ENCODE measurements at places on chromosomes 11 and 22. TPM values are rescaled to one million over a fixed set of nuclear protein-coding genes. Genes with fewer than 3 reads are reported as not detected.

IL17REL gene
- total RNA-seq: not detected

SCT gene
- total RNA-seq: not detected

NADSYN1 gene
- 36.9 TPM for total RNA-seq

GRAP2 gene
- total RNA-seq: 0.78 TPM

MMP13 gene
- total RNA-seq: 0.12 TPM

SAA2 gene
- 0.20 TPM for total RNA-seq

CNGA4 gene
- not detected for total RNA-seq

TBX1 gene
- total RNA-seq: not detected

NXPE2 gene
- total RNA-seq: 0.39 TPM

TSPAN18 gene
- 0.96 TPM for total RNA-seq

SCGB1D2 gene
- total RNA-seq: not detected

FAM83F gene
- total RNA-seq: not detected

DNA sequence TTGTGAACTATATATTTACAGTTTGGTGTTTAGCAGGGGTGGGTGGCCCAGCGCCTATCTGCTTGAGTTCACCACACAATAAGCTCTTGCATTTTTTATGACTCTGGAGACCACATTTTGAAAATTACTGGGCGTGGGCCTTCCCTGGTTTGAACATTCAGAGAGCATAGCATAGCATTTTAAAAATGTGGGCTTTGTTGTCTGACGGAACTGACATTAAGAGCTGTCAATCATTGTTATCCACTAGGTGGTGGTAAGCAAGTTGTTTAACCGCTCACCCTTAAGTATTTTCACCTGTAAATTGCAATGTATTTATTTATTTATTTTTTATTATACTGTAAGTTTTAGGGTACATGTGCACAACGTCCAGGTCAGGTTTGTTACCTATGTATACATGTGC, 1.0 kb downstream of the NLRP14 start:
- DNase-seq: no peak

GRCh38 chr11:73139476-73140198, 2.5 kb downstream of the FCHSD2 start:
- peak; percentile 31 for DNase-seq

DNA sequence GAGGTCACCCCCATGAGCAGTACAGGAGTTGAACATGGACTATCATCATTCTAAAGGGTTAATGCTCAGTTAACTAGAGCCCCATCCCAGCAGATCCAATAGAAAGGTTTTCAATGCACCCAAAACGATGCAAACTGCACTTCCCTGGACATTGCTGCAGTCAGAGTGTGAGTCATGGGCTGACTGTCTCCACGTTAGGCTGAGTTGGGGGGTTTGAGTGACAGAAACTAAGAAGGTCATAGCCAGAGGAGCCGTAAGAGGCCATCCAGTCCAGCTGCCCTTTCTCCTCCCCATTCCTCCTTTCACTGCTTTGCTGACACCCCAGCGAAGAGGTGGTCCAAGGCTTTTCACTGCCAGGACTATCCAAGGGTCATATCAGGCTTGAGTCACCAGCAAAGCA, 10.5 kb upstream of the OR2AT4 start:
- DNase-seq: peak; percentile 38

DNA sequence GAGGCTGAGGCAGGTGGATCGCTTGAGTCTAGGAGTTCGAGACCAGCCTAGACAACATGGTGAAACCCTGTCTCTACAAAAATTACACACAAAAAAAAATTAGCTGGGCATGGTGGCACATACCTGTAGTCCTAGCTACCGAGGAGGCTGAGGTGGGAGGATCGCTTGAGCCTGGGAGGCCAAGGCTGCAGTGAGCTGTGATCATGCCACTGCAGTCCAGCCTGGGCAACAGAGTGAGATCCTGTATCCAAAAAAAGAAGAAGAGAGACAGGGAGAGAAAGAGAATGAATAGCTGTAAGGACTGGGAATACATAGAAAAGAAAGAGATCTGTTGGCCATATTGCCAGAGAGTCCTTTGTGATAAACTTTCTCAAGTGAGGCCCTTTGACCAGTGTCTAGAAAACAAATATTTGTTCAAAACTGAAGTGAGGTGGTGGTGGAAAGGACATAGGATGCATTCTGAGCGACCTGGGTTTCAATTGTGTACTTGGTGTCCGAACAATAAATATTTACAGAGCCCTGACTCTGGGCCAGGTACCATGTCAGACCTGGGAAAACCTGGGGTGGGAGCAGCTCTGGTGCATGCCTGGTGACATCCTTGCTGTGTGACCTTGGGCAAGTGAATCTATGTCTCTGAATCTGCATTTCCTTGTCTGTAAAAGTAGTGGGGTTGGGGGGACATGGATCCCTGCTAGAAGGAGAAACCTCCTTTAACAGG, 89.6 kb upstream of the CRYBB3 start:
- DNase-seq: no peak

- DNase-seq: peak; percentile 24
These were observed 26.2 kb downstream of the TMEM135 start for GRCh38 chr11:87063982-87064381.

DNA sequence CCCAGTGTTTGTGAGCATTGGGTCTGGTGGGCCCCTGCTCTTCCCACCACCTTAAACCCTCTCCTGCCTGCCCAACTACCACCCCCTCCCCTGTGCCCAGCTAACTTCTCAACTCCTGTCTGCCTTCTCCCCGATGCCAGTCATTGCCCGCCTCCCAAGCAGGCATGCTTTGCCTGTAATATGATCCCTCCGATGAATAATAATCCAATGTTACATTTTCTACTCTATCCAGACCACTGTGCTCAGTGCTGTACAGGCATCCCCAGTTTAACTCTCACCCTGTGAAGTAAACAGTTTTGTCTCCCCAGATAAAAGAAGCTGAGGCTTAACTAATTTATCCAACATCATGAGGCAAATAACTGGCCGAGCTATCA, 35.5 kb upstream of the OLFML1 start:
- no peak for DNase-seq

GRCh38 chr11:130416530-130416882, 11.9 kb downstream of the ADAMTS8 start:
- no peak for DNase-seq

GRCh38 chr22:22703715-22704114, 59.3 kb downstream of the GGTLC2 start:
- peak; percentile 58 for DNase-seq

DNA sequence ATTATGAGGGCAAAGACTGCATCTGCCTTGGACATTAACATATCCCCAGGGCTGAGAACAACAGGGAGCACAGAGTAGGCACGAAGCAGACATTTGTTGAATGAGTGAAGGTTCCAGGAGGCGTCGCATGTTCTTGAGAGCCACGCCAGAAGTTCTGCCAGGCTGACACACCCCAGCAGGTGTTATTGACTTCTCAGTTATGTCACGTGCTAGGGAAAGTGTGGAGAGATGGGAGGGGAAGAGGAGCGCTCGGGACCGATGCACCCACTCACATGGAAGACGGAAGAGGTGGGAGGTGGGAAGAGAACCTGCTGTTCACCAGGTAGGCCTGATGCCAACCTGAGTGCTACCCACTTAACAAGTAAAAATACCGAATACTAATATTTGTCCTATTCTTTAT, 232.8 kb downstream of the LARGE1 start:
- no peak for DNase-seq

DNA sequence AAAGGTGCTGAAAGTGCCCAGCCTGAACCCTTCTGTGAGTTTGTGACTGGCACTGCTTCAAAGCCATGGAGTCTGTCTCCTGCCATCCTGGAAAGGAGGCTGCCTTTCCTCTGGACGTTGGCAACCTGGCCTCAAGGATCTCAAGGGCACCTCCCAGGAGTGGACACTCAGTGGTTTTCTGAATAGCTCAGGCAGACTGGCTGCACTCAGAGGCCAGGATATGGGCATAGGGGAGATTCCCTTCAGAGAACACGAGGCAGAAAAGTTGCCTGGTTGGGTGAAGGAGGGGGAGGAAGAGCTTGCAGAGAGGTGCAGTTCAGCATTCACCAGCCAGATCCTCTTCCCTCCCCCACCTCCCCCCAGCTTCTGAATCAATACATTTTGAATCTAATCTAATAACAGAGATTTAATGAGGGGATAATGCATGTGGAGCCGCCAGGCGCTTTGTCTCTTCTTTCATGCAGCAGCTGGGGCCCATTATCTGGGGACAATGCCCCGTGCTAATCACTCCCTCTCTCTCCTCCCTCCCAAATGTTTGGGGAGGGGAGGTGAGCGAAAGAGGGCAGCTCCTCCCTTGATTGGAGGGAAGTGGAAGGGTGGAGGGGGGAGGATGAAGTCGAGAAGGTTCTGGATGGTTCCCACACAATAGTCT, 17.7 kb downstream of the HTR3A start:
- DNase-seq: no peak

GRCh38 chr11:96508861-96509260, 119.0 kb downstream of the JRKL start:
- DNase-seq: no peak

- DNase-seq: no peak
These were observed 541.9 kb upstream of the ANO5 start for GRCh38 chr11:21650961-21651360.

DNA sequence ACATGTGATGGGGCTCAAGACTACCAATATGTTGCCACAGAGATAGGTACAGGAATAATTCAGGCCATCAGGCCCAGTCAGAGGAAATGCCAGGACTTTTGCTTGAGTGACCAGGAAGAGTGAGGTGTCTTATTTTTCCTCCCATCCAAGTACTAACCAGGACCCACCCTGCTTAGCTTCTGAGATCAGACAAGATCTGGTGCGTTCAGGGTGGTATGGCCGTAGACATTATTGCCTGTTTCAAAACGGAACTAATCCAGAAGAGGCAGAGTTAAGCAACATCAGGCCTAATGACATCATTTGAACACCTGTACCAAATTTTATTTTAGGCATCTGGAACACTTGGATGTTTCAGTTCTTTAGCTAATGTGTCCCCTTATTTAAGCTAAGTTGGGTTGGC, 205.5 kb upstream of the POU2AF2 start:
- DNase-seq: no peak

DNA sequence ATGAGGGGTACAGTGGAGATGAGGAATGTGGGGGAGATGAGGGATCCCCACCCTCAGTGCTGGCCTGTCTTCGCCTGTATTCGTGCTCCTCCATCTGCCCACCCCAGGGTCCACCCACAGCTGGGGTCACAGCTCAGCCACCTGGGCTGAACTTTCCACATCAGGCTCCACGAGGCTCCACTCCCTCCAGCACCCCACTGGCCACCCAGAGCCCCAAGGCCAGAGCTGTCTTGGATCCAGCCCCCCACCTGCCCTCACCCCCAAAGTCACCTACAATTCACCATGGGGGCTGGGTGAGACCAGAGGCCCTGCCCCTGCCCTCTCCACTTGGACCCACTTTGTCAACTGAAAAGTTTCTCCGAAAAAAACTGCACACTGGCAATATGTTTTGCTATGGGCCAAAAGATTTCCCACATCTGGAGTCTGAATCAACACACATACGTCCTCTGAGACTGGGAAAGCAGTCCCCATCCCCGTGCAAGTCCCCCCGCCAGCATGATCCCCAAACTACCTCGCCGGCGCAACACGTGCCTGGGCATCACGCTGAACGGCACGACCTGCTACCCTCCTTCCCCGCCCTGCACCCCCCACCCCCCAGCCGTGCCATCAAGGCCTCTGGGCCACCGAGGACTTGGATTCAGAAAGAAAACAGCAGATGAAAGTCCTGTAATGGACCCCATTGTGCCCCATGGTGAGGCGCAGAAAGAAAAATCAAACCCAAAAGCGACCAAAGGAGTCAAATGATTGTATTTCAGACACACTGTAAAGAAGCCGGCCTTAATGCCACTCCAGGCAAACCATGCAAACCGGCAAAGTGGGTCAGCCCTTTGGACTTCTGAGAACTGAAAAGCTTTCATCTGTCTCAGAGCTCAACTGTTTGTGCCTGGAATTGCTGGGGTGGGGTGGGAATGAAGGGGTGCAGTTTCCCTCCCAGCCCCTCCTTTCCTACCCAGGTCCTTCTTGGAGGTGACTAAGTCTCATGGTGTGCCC, 16.5 kb upstream of the GAL start:
- no peak for DNase-seq

DNA sequence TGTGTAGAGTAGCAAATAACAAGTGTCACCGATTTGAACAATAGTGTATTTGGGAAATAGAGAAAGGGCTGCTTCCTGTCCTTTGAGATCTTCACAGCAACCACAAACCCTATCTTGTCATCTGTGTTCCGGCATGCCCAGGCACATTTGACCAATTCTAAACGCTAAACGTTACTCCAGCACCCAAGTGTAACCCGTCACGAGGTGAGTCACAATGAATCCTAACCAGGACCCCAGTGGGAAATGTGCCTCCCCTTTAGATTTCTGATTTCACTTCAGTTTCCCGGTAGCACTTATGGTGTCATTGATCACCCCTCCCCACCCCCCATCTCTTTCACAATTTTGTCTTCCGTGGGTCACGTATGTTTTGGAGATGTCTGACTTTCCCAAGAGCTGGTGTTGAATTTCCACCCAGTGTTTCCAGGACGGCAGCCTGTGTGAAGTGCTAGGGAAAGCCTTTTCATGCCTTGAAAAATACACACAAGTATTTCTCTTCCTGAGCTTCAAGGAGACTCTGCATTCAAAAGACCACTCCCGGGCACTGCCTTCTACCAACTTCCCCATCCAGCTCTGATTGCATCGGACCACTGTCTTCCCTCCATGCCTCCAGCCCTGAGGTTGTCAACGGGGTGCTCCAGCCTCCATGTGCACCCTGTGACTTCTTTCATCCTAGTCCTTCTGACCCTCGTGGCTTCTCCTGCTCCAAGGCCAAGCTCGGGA, 10.5 kb upstream of the C11orf24 start:
- DNase-seq: no peak

DNA sequence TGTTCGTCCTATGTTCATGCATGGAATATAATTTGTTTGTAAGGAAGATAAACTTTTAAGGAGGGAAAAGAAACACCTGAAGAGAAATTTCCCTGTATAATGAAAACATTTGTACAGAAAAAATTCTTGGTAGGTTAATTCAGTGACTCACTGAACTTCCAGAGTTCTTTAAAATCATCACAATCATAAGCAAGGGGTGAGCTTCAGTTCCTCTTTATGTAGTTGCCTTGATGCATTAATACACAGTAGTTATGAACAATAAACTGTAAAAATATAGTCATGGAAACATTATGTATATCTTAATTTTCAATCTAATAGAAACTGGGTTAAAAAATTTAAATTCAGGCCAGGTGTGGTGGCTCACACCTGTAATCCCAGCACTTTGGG, 1.1 kb upstream of the C11orf65 start:
- DNase-seq: no peak

- no peak for DNase-seq
These were observed 9.6 kb upstream of the CTSD start for GRCh38 chr11:1773131-1773993.

DNA sequence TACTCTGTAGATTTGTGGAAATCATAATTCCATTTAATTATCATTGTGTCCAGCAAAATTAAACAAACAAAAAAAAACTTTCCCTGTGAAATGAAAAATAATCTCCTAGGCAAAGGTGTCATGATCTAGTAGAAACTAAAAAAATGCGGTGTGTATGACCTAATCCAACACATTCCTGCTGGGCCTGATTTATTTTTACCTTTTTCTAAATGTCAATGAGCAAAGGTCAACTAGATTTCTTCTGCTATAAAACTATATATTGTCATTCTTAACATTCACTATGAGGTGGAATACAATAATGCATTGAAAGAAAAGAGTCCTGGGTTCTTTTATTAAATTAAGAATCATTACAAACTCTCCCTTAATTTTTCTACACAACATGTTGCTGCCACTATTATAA, 57.1 kb upstream of the MN1 start:
- no peak for DNase-seq

GRCh38 chr11:58905721-58906547, 33.4 kb upstream of the GLYATL1 start:
- peak; percentile 95 for DNase-seq
